ENCODE measurements at places on chromosomes 3 and 15.

GRCh38 chr3:84439476-84439875 is 519.3 kb upstream of the CADM2 start:
- DNase-seq: no peak

GRCh38 chr3:171672124-171672523 is 138.2 kb downstream of the PLD1 start:
- DNase-seq: no peak

GRCh38 chr3:113421082-113421481 is 20.2 kb downstream of the CFAP44 start:
- DNase-seq: no peak

DNA sequence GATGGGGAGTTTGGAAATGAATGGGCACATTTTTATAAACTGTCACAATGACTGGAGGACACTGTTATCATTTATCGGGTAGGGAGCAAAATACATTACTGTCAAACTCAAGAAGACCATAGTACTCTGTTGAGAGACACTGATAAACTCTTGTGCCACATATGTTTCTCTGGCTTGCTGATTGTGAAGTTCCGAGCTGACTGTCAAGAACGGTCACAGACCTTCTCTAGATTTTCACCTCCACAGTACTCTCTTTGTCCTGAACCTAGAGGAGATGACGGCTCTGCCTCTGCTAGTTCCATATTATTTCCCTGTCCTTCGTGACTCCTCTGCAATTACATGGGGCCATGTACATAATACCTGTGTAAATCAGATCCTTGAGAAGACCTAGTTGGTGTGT is 451.9 kb downstream of the LPP start:
- DNase-seq: no peak

- DNase-seq: no peak
These were observed 18.3 kb downstream of the RGMA start for GRCh38 chr15:93070551-93071296.

GRCh38 chr3:112973325-112974177 is 1.4 kb downstream of the CD200R1 start:
- DNase-seq: no peak

GRCh38 chr3:37256447-37256846 is 82.1 kb upstream of the LRRFIP2 start:
- no peak for DNase-seq

GRCh38 chr3:50357481-50357880 is 1.8 kb downstream of the TMEM115 start:
- no peak for DNase-seq

- no peak for DNase-seq
These were observed 16.3 kb downstream of the NUDT16 start for GRCh38 chr3:131397889-131398288.

DNA sequence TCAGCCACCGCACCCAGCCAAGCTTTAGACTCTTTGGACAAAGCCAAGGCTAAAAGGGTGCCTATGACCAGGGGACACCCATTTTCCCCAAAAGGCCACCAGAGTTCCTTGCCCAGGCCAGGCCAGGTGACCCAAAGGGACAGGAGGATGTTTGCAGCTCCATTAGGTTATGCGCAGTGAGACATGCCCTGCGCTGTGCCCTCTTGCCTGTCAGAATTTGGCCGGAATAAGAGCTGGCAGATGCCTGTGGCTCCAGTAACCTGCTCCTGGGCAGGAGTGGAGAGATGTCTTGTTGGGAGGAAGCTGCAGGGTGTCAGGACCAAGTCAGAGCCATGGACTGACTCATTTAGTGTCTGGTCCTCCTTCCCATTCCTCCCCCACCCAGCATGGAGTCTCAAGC is 20.5 kb downstream of the DNASE1L3 start:
- no peak for DNase-seq

- DNase-seq: no peak
These were observed 18.8 kb downstream of the BCL2L10 start for GRCh38 chr15:52093539-52094510.

DNA sequence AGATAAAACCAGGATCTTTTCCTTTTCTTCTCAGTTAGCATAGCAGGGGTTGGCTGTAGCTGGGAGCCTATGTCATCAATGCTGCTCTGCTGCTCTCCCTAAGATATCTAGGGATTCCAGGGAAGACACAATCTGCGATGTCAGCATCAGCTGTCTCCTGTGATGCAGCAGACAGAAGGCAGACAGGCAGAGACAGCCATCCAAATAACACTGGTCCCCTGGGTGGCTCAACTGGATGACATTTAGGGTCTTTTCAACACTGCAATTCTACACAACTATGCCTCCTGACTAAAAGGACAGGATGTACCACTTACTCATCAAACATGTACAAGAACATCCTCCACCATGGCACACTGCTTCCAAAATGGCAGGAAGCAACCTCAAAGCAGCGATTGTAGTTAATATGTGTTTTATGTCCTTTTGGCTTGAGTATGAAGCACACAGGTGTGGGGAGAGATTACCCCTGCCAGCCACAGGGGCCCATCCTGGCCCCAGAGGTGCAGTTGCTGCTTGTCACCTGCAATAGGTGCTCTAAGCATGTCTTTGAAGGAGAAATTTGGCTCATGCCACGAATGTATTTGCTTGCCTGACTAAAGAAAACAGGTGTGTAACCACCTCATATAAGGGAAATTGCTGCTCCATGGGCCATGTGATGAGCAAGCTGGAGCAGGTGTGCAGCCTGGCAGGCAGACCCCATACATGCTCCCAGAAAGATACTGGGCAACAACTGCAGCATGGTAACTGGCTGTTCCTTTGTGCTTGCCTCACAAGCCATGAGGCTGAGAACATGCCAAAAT is 357.8 kb downstream of the VPS13C start:
- DNase-seq: no peak

GRCh38 chr3:7695049-7695448 is 806.6 kb upstream of the LMCD1 start:
- DNase-seq: no peak

DNA sequence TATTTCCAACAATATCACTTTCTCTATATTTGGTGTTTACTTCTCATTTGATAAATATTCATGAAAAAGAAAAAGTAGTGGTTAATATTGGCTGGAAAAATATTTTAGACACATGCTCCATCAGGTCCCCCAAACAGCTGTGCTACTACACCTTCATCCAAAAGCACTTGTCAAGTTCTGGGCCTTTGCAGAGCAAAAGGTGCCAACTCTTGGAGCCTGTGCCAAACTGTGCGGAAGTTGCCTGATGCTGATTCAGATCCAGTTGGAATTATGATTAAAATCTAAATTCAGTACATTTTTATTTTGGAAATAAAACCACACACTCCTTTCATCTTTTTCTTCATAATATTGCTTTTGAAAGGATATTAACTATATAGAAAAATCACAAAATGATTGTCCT is 1497.4 kb upstream of the CADM2 start:
- DNase-seq: no peak

DNA sequence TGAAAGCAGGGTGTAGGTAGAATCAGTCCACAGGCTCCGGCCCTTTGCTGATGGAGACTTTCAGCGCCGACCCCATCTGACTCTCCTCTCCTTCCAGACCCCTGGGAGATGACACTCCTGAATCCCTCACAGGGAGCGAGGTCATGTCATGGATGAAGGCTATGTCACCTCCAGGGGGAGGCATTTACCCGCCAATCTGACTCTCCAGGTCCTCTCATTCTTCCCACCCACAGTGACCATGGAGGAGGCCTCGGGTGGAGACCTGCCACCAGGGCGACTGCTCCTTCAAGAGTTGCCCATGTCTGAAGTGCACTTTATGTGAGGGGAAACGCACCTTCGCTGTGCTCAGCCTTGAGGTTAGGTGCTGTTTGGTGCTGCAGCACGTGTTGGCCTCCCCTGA is 112.7 kb downstream of the KLF13 start:
- no peak for DNase-seq

DNA sequence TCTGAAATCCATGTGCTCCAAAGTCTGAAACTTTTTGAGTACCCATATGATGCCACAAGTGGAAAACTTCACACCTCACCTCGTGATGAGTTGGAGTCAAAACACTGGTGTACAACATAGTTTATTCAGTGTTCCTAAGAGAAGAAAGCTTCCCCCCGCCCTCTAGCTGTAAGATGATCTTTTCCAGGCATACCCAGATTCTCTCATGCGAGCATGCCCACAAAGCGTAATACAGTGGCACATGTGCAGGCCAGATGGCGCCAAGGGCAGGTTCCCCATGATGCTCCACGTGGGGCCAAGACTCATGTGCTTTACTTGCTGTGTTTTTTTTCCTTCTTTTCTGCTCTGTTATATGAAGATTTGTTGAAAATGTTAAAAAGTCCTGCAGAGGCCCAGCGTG is 104.9 kb upstream of the LRRFIP2 start:
- no peak for DNase-seq
